ENCODE measurements at places on chromosomes 16 and 17.
A peak's percentile ranks its signal among the peaks of the same experiment; 100 is the strongest.

DNA sequence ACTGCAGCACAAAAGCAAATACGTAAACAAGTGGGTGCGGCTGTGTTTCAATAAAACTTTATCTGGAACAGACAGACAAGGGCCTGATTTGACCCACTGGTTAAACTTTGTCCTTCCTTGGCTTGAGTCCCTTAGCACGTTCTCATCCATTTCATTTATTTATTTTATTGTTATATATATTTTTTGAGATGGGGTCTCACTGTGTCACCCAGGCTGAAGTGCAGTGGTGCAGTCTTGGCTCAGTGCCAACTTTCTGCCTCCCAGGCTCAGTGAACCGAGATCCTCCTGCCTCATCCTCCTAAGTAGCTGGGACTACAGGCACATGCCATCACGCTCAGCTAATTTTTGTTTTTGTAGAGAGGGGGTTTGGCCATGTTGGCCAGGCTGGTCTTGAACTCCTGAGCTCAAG is 64.3 kb downstream of the MYH11 start:
- DNase-seq = no peak

DNA sequence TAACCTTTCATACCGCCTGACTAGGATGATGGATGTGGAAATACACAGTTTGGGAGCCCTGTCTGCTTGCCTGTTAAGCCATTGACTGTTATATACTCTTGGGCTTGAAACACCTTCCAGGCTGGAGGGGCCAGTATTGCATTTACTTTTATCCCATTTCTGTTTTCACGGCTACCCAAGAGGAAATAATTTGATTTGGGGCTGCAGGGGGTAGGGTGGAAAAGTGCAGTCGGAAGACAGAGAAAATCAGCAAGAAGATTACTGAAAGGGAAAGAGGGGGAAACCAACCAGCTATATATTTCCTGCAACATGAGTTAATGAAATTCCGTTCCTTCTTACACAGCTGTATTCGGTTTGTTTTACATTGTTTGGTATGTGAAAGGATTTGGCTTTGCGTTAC is 202.5 kb downstream of the CDH13 start:
- no peak for DNase-seq

DNA sequence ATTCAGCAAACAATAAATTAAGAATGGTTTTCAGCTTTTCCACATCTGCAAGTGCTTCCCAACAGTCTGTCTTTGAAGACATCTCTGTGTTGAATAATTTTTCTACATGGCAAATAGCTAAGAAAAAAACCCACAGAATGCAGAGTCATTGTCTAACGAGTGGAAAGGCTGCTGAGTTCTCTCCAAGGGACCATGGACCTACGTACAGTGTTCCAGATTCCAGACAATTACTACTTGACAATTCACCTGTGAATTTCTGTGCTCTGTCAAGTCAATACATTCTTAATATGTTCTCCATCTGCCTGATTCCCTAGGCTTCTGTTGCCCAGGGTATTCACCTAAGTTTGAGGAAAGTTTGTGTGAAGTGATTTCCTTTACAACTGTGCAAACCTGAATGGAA is 83.8 kb upstream of the CA10 start:
- no peak for DNase-seq

DNA sequence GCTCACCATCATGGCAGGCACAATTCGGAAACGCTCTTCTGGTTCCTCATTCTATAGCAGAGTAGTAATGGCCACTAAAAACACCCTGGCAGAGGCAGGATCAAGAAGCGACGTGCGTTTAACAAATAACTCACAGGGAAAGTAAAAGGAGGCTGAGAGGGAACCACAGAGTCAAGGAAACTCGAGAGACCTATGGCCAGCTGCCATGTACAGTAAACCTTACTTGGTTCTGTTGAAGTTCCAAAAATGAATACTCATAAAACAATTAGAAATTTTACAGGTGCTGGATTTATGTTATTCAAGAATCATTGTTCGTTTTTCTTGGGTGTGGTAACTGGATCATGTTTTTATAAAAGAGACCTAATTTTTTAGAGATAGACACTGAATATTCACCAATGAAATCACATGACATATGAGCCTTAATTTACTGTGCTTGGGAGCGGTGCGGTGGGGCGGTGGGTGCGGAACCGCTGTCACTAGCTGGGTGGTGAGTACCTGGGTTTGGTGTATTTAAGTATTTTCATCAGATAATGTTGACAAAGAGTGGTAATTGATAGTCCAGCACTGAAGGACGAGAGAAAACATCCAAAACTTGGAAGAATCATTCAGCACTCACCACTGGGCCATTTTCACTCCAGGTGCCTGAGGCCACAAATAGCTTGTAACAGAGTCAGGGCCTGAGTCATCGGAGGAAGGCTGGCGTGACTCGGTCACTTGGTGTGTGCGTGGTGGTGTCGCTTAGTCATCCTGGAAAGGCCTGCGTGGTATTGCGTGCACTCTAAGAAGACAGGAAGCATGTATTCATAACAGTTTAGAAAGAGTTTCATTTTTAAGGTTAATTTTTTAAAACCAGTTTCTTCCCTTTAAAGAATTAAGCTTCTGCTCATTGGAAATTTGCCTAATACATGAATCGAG is 135.4 kb upstream of the CHMP6 start:
- DNase-seq = no peak

- no peak for DNase-seq
Measured at GRCh38 chr16:89586853-89587252, 11.3 kb downstream of the CPNE7 start.

DNA sequence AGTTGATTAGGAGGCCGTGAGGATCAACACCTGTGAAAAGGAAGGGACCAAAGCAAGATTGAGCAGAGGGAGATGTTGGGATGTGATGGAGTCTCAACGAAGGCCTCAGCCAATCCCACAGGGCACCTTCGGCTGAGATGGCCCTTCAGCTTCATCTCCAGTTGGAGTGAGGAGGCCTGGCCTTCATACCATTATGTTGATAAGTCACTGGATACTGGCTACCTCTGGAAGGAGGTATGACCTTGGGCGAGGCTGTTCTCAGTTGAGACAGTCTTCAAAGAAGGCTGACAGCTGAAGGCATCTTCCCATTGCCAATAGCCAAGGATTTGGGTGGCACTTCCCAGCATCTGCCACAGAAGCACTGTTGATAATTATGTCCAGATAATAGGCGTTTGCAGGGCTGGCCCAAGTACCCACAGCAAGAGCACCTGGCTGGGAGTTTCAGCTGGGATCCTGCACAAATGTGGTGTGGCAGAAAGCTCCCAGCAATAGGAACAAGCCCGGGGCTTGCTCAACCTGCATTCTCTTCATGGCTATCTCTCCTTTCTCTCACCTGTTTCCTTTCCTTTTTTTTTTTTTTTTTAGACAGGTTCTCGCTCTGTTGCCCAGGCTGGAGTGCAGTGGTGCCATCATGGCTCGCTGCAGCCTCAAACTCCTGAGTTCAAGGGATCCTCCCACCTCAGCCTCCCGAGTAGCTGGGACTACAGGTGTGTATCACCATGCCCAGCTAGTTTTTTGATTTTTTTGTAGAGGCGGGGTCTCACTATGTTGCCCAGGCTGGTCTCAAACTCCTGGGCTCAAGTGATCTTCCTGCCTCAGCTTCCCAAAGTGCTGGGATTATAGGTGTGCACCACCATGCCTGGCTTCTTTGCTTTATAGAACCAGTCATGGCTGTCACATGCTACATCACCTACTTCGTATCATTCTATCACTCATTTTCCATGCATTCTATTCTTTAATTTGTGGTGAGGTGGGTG is 18.2 kb upstream of the MAP3K14 start:
- DNase-seq = peak; percentile 15

GRCh38 chr17:16286947-16287562 is 66.2 kb downstream of the CENPV start:
- no peak for DNase-seq

DNA sequence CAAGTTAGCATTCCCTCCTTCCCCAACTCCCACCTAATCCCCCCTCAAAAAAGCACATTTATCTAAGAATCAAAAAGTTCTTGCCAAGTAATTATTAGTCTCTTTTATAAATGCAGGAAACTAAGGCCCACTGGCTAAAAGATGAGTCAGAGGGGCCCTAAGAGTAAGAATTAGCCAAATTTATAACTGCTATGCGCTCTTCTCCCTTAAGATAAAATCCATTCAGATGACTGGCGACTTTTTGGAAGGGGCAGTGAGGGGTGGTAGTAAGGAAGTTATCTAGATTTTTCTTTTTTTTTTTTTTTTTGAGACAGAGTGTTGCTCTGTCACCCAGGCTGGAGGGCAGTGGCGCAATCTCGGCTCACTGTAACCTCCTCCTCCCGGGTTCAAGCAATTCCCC is 17.1 kb downstream of the ZNF652 start:
- DNase-seq = no peak

DNA sequence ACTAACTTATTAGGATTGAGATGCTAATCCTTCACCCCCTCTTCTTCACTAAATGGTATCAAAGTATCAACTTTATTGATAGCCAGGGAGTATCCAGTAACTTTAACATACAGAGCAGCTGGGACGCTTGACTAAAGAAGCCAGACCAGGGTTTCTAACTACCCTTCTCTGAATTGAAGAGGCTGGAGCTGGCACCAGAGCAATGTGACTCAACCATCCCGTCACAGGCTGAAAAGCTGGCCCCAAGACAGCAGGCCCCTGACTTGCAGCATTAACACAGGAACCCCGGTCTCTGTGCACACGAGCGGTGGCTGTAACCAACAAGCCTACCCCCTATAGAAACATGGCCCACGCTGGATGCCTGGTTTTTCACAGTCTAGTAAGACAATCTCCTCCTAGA is 59.8 kb downstream of the ANKFN1 start:
- DNase-seq = no peak

DNA sequence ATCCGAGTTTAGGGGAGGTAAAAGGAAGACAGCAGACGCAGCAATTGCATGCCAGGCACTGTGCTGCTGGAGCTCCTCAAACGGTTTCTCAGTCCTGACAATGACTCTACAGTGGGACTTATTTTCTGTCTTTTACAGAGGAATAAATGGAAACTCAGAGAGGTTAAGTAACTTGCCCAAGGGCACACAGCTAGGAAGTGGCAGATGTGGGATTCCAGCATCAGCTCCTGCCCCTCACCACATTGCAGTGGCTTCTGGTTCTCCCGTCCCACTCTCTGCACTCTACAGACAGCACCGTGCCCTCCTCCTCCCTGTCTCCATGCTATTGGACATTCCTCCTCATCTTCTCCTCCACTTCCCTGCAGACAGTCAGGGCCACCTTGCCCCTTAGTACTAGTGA is 74.2 kb upstream of the KSR1 start:
- DNase-seq = no peak

DNA sequence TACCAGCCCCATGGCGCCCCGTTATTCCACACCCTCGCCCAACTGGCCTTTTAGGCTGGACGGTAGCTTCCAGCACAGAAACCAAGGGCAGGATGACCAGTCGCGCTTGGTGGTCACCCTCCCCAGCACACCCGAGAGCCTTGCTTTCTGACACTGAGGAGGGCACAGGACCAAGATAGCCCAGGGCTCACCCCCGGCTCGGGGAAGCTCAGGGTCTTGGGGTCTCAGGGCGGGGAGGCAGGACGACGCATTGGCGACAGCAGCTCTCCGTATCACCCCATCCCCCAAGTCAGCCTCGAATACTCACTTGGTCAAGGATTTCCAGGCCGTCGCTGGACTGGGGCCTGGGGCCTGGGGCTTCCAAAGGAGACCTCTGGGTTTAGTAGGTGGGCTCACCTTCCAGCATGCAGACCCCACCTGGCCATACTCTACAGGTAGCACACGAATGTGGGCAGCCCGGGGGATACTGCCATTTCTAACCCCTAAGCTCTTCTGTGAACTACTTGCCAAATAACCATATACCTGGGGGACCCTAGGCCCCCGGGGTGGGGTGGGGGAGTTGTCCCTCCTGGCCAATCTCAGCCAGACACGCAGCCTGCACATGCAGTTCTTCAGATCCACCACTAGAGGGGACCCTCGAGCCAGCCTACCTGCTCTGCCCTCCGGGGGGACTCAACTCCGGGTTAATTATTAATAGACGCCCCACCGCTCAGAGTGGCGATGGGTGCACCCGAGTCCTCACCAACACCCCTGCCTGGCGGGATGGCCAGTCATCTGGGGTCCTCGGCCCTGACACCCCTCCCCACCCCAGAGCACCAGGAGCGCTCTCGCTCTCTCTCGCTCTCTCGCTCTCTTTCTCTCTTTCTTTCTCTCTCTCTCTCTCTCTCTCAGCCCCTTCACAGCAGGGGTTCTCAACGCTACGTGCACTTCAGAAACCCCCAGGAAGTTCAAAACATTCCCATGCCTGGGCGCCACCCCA is 30.0 kb downstream of the TBC1D16 start:
- peak; percentile 62 for DNase-seq

GRCh38 chr17:8994319-8994718 is 27.0 kb upstream of the NTN1 start:
- no peak for DNase-seq

GRCh38 chr17:39365242-39365641 is 36.2 kb downstream of the FBXL20 start:
- DNase-seq = no peak

DNA sequence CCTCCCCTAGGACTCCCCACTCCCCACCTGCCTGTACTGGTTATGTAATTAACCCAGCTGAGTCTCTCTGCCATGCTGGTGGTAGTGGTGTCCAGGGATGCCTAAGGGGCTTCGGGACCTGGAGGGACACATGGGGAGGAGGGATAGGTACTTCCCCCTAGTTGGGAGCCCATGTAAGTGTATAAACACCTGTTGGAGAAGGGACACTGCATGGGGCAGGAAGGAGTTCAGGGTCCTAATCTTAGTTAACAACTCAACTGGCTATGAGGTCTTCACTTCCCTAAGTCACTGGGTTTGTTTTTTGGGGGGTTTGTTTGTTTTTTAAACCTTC is 1.3 kb downstream of the RASL10B start:
- no peak for DNase-seq

DNA sequence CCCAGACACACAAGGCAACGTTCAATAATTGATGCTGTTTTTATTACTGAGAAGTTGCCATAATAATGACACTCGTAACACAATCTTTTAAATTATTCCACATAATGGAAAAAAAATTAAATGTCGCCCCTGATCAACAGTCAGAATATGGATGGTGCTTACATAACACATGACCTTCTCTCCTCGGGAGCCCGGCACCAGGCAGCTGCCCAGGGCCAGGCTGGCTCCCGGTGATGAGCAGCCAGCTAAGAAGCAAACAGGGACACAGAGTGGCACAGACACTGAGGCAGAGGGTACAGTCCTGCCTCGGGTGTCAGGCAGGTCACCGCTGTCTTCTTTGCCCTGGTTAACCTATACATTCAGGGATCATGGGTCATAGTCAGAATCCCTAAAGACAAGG is 137.9 kb downstream of the SLC39A11 start:
- DNase-seq = no peak

Data from NCI-H345 (cell line).